ENCODE measurements at places on chromosomes 5 and 9.

- no peak for DNase-seq
Observed at GRCh38 chr5:74295676-74296075, 344.9 kb downstream of the ENC1 start.

DNA sequence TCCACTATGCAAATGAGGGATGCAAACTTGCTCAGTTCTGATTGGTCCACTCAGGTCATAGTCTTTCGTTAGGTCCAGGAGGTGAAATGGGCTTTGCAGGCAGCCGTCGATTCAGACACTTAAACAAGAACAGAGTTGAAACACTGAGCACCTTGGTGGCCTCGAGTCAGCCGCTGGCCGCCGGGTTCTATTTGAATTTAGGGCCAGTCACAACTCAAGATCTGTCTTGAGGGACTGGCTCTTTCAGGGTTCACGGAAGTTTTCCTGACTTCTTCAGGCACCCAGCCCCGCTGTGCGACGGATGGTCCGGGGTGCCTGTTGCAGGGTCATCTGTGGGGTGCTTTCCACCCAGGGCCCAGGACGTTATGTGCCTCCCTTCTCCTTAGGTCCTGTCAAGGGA is 412.8 kb upstream of the IRX4 start:
- no peak for DNase-seq

- no peak for DNase-seq
Observed at GRCh38 chr5:138482638-138483037, 17.4 kb downstream of the EGR1 start.

GRCh38 chr5:124054564-124054963 is 542.6 kb downstream of the CSNK1G3 start:
- DNase-seq, result no peak

GRCh38 chr9:69476016-69476415 is 151.0 kb downstream of the ENTREP1 start:
- DNase-seq, result no peak

DNA sequence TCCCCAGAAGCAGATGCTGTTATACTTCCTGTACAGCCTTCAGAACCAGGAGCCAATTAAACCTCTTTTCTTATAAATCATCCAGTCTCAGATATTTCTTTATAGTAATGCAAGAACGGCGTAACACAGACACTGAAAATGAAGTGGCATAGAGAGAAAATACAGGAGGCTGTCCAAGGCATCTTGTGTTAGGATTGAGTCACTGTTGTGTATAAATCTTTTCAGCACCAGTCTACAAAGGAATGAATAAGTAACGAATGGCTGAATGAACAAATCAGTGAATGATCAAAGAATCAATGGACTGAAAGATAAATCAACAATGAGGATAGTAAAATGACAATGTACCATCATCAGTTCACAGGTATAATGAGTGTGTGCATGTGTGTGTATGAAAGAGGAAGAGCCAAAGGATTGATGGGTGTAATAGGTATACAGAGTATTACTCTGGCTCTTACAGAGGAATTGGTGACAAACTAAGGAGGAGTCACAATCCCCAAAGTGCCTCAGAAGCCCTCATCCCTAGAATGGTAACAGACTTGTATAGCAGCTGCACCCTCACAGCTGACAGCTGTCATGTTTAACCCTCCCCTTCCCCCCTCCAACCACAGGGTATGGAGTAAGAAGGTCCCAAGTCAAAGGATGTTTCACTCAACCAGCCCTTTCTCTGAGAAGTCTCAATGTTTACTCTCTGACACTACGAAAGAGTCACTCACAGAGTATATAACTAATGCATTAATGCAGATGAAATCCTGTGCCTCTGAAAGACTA is 29.8 kb upstream of the MIER3 start:
- no peak for DNase-seq

DNA sequence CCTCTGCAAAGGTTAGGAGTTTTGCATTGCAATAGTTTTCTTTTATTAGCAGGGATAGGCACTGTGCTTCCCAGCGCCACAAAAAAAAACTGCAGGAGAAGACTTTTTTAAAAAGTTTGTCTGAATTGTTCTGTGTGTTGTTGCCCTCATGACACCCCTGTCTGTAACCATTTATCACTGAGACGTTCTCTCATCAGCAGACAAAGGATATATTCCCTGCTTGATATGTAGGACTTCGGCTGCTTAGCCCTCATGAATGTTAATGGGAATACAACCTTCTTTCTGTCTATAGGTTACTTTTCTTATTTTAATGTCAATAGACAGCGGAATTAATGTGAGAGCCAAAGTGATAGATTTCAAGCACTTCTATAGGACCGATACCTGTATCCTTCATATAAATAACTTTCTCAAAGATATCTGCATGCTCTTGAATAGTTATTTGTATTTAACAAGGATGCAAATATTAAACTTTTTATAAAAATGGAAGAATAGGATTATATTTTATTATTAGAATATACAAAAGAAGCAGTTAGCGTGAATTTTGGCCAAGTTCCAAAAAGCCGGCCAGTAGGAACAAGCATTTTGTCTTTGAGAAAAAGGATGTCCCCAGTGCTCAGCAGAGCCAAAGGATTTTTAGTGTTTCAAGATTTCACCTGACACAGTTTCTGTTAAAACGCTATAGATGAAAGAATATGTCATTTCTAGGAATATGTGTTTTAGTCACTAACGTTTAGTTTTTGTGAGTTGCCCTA is 1.5 kb upstream of the LYSMD3 start:
- DNase-seq, result no peak

DNA sequence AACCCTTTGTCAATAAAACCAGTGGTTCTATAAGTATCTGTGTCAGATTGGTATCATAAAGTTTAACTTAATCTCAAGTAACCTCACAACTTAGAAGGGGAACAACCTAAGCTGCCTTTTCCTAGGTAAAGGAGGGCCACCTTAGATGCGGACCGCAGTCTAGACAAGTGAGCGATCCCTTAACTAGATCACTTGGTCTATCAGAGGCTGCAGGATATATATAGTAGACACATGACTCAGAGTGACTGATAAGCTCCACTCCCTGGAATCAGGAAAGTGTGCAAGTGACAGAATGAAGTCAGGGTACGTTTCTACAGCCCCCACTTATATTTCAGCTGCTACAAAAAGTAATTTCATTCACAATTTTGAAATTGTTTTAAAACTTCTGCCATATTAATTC is 7.4 kb downstream of the REEP5 start:
- no peak for DNase-seq

DNA sequence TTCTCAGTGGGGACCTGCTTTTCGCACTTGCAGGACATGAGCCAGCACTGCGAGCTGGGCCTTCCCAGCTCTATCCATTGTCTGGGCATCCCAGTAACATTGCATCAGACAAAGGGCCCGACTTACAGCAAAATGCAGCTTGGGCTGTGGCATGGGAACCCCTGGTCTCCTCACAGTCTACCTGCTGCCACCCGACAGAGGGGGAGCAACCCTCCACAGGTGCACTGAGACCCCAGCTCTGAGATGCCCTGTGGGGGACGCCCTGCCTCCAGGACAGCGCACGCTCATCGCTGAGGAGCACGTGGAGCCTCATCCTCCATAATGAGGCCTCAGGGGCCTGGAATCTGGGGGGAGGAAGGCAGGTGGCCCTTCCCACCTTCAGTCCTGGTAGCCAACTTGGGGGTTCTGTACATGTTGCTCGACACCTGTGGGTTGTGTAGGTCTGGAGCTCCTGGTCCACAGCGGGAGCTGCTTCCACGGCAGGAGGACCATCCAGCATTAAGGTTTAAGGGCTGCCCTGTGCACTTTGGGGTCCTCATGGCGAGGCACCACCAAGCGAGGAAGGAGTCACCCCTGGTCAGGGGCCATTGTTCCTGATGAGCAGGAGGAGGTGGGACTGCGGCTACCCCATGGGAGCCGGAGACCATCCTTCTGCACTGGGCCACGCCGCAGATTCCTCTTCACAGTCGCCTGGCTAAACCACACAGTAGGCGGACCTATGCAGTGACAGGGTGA is 376.5 kb upstream of the IRX1 start:
- no peak for DNase-seq

DNA sequence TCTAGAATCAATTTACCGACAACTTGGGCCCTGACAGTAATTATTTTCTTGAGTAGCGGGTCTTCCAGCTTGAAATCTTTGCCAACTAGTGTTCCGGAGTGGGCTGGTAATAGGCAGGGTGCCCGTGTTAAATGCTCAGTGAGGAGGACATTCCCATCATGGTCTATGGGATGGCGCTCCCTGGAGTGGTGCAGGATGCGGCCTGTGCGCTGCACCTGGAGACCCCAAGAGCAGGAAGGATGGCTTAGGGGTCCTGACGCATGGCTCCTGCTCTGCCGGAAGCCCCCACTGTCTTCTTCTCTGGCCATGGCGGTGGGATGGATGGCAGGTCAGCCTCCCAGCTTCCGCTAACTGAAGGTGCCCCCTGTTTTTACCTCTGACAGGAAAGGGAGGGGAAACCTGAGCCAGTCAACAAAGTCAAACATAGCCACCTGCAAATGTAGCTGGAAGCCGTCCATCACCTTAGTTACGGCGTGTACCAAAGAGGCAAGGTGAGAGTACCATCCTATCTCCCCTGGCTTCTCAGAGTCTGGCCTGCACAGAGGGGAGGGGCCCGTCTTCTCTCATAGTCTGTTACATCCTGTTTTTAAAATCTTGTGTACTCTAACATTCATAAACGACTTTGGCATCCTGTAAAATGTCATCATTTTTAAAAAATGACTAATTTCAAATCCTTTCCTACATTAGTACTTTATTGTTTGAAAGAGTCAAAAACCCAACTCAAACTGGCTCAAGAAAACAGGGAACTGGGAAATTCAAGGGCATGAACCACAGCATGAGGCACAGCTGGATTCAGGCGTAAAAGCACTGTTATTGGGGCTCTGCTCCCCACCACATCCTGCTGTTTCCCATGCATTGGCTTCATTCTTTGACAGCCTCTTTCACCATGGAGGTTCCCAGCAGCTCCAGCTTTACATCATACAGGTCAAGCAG is 28.5 kb upstream of the UNC5A start:
- DNase-seq, result no peak

DNA sequence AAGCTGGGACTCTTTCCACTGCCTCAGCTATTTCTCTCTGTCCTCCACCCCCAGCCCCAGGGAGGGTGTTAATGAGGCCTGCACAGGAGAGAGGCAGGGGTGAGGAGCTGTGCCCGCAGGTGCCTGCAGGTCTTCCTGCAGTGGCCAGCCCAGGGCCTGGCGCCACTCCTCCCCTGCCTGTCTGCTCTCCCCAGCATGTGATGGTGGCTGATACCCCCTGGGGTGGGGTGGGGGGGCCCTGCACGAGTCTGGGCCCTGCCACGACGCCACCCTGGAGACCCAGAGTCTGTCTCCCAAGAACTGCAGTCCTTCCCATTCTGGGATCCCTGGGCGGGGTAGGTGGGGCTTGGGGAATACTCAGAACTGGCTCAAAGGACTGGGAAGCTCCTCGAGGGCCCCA is 166.4 kb upstream of the SMIM23 start:
- DNase-seq, result no peak

- DNase-seq, result no peak
Observed at GRCh38 chr9:78278177-78278777, 18.6 kb upstream of the PSAT1 start.

GRCh38 chr5:5050801-5051200 is 89.3 kb upstream of the ADAMTS16 start:
- no peak for DNase-seq

DNA sequence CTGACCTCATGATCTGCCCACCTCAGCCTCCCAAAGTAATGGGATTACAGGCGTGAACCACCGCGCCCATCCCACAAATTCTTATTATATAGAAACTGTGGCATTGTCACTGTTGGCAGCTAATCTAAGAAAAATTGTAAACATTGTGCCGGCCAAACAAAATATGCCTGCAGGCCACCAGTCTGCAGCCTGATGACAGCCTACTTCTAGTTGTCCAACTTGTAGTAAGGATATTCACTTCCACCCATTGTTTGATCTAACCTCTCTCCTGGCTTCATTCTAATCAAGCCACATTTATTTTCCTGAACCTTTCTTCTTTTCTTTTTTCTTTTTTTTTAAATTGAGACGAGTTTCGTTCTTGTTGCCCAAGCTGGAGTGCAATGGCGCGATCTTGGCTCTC is 13.7 kb upstream of the TMED9 start:
- no peak for DNase-seq

- no peak for DNase-seq
Observed at GRCh38 chr9:14051419-14051818, 262.5 kb downstream of the NFIB start.

GRCh38 chr9:82445556-82445955 is 457.0 kb downstream of the SPATA31D1 start:
- no peak for DNase-seq

DNA sequence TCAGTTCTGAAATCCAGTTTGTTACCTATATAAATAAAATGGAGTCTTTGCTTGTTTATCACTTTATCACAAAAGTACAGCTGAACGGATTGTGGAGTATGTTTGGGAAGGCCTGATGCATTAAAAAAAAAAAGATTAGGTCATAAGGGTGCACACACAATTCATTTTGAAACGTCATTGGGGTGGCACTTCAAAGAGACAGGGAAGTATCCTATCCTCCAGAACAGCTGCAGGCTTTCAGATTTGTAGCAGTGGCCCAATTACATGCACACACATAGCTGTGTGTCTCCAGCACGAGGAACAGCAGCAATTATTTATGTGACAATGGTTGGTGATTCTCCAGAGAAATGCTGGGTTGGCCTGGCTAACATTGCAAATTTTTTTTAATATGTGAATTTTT is 46.8 kb upstream of the FER start:
- DNase-seq, result no peak

All from NCI-H187 (cell line).